Left renal pelvis (tissue), 4 donors: ENCODE measurements at places on chromosomes 2 and 18.

DNA sequence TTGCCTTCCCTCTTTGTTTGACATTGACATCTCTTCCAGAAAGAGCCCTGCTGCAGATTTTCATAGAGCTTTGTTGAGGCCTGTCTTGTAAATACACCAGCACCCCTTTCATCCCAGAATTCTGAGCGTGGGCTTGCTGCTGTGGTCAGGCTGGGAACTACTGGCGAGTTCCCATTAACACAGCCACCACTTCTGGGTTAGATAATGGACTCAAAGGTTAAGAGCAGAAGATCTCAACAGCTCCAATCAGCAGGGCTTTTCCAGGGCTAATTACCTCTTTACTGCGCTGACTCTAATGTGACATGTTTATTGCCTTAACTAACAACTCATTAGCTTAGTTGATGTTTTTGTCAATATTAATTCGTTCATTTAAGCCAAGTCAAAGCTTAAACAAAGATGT lies 235.9 kb upstream of the BOD1L2 start:
- DNase-seq, result no peak

DNA sequence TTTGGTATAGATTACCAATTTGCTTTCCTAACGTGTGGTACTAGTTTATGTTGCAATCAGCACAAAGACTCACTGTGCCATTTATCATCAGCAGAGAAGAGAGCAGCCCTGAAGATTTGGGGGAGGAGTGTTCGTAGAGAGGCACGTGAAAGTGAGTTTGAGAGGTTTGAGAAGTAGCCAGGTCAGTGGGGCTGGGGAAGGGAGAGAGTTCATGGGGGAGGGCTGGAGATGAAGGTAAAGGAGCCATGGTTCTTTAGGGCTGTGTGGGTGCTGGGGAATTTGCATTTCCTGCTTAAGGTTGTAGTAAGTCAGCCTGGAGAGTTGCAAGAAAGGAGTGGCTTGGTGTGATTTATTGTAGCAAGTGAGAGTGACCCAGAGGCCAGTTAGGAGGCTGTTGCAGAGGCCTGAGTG lies 172.1 kb downstream of the NEDD4L start:
- no peak for DNase-seq

- DNase-seq, result no peak
Observed at GRCh38 chr18:49226243-49227000, 234.0 kb downstream of the DYM start.

GRCh38 chr2:21787941-21788340 lies 664.2 kb downstream of the TDRD15 start:
- no peak for DNase-seq

GRCh38 chr2:171253279-171253678 lies 92.6 kb upstream of the TLK1 start:
- DNase-seq, result no peak

DNA sequence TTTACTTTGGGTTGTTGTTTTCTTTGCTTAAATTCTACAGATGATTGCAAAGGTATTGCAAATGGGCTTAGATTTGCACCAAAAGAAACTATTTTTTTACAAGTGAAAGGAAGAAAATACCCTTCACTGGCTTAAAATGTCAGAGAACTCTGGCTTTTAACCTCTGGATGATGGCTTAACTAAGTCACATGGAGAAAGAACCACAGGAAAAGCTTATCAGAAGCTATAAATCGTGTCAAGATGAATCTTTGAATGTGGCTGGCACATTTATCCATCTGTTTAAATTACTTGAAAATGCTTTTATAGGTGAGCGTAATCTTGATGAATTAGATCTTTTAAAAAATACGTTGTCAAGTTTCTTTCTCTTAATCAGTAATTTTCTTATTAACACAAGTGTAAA lies 32.0 kb upstream of the CCDC178 start:
- DNase-seq, result no peak

- DNase-seq, result no peak
Observed at GRCh38 chr18:11923450-11923849, 15.3 kb upstream of the MPPE1 start.

DNA sequence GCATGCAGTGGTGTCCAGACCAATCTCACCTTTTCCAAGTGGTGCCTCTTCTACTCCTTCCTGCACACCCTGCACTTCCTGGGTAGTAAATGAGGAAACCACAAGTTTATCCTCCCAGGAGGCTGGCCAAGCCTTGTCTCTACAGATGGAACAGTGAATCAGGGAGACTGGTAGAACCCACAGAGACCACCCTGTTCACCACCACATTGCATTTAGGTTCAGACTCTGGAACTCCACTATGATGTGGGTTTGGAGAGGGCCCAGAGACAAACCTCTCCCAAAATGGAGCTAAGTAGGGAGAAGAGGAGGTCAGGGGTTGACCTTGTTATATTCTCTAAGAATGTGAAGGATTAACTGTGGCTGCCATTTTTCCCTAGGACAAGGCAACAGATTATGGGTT lies 102.8 kb upstream of the FZD7 start:
- DNase-seq, result no peak

DNA sequence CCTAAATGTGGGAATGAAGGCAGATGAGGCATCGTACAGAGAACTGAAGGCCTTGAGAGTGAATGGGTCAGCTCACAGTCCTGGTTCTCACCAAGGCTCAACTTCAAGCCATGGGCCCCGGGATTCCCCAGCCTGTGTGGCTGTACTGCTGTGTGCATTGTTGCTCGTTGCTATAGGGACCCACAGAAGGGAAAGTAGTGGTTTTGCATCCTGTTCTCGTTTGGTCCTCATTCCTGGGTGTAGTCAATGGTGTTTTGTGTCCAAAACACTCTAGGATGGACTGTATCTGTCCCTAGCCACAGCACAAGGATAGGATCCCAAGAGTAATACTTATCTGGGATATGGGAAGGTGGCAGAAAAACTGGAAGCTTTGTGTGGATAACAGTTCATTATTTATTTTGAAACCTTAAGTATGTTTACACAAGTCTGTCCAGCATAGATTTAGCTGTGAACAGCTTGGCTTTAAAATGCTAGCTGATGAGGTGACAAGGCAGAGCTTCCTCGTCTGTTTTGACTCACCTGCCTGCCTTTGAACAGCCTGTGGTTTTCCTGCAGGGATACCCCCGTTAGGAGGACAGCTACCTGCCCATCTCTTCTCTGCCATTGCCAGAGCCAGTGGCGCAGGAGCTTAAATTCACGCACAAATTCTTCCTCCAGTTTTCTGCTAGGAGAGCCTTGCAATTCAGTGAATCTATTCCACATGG lies 85.0 kb downstream of the WDSUB1 start:
- DNase-seq, result no peak

- no peak for DNase-seq
Observed at GRCh38 chr2:171835386-171835785, 58.7 kb downstream of the SLC25A12 start.

DNA sequence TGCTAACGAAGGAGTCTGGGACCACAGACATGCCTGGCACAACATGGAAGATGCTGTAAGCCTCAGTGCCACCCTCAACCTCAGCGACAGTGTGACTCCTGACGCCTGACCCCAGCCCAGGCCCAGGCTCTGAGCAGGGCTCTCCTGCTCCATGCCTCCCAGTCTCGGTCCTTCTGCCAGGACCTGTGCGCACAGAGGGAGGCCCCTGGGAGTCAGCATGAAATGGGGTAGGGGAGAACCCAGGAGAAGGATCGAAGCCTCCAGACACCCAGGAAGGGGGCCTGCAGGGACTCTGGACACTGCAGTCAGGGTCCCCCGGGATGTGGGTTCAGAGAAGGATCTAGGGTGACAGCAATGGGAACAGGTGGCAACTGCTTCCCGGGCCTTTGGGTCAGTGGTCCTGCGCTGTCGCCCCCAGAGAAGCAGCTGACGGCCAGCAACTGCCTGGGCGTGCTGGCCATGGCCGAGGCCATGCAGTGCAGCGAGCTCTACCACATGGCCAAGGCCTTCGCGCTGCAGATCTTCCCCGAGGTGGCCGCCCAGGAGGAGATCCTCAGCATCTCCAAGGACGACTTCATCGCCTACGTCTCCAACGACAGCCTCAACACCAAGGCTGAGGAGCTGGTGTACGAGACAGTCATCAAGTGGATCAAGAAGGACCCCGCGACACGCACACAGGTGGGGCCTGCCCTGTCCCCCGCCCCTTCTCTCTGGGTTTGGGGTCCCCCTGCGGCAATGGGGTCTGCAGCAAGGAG lies 233.9 kb downstream of the ATAD2B start:
- no peak for DNase-seq

DNA sequence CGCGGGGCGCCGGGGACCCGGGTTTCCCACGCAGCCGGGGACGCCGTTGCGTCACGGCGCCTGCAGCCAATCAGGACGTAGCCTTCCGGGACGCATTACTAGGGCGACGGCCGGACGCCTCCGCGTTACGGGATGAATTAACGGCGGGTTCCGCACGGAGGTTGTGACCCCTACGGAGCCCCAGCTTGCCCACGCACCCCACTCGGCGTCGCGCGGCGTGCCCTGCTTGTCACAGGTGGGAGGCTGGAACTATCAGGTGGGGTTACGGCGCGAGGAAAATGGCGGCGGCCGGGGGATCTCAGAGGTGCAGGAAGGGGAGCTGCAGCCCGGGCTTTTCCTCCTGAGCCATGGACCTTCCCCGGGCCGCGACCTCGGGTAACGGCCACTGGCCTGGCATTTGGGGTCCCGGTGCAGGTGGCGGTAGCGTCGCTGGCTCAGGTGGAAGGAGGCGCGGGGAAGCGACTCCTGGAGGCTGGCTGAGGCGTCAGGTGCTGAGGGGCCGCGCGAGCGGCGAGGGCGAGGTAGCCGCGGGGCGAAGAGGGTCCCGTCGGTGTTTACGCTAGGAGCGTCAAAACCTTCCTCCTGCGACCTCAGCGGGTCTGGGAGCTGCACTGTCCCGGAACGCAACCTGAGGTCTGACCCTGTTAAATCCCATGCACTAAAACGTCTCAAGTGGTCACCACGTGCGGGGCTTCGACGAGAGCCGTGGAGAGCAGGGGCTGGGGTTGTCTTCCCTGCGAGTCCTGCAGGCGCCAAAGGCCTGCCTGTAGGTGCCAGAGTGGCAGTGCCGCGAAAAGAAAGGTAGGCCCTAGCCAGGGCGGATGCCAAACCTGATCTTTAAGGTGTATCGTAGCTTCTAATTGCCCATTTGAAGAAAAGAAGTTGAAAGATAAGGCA lies at the start of gene LCLAT1:
Gene LCLAT1 (plus strand): TSS at position 98 of the 897 bp plus-strand sequence. CDS start 78,345 bp downstream, outside the sequence.
- DNase-seq, result peak; percentile 62

GRCh38 chr2:163467251-163467630 lies 268.6 kb downstream of the FIGN start:
- no peak for DNase-seq

- no peak for DNase-seq
Observed at GRCh38 chr2:75896779-75897366, 186.2 kb upstream of the GCFC2 start.

DNA sequence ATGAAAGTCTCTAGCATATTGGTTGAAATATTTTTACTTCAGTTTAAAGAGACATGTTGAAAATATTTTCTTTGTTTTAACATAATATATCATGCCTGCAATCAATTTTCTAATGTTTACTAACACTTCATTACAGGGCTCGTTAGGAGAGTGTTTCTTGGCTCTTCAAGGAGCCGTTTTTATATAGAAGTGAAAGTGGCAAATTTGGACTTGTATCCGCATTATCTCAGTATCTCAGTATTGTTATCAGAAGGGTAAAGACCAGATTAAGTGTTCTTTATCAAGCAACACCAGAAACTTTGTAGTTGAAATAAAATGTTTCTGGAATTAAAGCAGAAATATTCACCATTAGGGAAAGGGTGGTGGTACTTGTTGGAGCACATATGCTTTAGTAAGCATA lies 97.8 kb downstream of the BABAM2 start:
- no peak for DNase-seq

- DNase-seq, result no peak
Observed at GRCh38 chr2:62525549-62526269, 19.7 kb upstream of the TMEM17 start.

DNA sequence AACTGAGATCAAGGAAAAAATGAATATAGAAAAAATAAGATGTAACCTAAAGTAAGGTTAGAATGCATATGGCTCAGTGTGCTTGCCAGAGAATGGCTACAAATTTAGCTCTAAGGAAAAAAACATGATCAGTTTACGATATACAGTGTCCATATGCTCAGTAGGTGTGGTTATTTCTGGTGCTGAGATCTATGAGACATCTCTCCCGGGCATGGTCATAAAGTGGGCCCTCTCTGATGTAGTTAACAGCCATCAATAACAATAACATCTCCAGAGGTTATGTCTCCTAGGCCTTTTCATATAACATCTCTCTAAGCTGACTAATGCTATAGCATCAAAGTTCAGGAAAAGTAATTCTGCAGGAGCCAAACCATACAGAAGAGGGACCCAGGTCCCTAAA lies 56.3 kb upstream of the UBE2E3 start:
- DNase-seq, result no peak

DNA sequence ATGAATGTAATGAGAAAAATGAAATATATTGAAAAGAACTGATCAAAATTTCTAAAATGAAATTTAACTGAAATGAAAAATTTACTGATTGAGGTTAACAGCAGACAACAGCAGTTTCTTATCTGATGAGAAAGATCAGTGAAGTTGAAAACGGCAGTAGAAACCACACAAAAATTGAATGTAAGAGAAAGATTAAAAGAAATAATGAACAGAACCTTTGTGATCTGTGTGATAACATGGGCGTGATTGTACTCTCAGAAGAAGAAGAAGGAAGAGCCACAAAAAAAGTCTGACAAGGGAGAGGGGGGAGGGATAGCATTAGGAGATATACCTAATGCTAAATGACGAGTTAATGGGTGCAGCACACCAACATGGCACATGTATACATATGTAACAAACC lies 45.2 kb downstream of the FAM117B start:
- no peak for DNase-seq

GRCh38 chr2:155692106-155692505 lies 640.4 kb downstream of the NR4A2 start:
- no peak for DNase-seq

DNA sequence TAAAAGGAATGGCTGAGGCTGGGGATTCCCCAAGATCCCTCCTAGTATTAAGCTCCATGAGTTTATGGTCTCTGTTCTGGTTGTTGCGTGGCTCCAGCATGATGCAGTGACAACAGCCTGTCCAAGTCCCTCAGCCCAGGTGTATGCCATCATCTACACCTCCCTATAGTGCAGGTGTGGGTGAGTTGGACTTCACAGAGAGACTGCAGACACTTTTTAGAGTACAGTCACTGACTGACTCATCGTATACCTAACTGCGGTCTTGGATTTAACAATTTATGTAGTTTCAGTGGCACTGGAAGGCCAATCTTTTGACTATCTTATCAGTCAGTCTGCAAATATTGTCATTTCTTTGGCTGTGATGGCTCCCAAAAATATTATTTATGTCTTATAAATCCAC lies 415.0 kb downstream of the TMX3 start:
- no peak for DNase-seq

DNA sequence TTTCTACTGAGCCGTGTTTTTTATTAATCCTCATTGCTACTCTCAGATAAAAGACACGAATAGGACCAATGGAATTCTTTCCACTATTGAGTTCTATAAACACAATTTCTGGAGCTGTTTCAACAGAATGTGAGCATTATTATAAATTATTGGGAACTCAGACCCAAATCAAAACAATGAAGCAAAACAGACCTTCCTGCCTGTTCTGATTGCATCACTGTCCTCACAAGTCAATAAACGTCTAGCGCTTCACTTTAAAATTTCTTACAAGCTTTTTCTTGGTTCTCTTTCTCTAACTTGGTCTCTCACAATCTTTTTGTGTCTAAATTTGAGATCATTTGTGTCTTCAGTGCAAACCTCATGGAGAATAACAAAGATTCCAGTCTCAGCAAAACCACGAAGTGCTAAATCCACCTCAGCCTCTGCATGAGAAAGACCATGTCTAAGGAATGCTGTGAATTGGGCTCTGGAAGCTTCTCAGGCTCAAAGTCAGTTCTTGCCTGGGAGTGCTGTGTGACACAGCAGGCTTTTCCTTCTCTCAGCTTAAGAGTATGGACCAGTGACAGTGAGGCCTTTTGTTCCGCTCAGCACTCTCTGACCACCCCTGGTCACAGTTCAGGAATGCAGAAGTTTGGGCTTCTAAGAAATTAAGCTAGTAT lies 22.8 kb downstream of the ARHGAP28 start:
- no peak for DNase-seq
